Activated CD4-positive, alpha-beta T cell treated with anti-CD3 and anti-CD28 coated beads for 24 hours (primary cell): ENCODE measurements at places on chromosomes 2 and 18.

- peak; percentile 42 for DNase-seq
Measured at GRCh38 chr18:70491734-70492348, 203.0 kb downstream of the SOCS6 start.

DNA sequence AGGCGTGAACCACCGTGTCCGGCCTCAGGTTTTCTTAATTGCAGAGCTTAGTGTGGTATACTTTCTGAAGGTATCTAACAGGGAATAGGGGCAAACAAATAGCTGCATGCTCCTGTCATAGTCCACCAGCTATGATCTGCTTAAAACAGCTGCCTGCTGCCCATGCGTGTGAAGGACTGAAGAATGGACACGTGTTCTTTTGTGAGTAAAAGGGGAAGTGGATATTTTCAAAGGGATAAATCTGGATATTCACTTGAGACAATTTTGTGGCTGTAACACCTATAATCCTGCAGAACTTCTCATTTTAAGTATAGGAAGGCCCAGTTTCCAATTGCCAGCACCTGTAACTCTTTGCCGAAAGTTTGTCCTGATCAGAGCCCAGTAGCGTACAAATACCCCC, 44.7 kb downstream of the TRPM8 start:
- DNase-seq: no peak

GRCh38 chr2:72940786-72941185, 23.5 kb downstream of the EMX1 start:
- DNase-seq: no peak

DNA sequence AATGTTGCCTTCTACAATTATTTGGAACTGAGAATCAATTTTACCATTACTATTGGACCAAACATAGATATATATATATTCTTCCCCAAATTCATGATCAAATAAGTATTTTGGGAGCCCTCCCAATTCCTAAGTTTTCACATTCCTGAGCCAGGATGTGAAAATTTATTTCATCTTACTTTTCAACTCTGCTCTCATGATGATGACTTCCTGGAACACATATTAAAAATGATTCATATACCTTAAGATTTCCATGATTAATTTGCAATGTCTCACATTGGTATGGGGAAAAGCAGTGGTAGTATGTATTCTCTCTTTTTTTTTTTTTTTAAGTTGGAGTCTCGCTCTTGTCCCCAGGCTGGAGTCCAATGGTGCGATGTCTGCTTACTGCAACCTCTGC, 596.1 kb upstream of the ZEB2 start:
- no peak for DNase-seq

- DNase-seq: no peak
Measured at GRCh38 chr2:40395169-40396073, 56.5 kb downstream of the SLC8A1 start.

GRCh38 chr2:114550895-114551793, 108.7 kb downstream of the DPP10 start:
- peak; percentile 3 for DNase-seq

DNA sequence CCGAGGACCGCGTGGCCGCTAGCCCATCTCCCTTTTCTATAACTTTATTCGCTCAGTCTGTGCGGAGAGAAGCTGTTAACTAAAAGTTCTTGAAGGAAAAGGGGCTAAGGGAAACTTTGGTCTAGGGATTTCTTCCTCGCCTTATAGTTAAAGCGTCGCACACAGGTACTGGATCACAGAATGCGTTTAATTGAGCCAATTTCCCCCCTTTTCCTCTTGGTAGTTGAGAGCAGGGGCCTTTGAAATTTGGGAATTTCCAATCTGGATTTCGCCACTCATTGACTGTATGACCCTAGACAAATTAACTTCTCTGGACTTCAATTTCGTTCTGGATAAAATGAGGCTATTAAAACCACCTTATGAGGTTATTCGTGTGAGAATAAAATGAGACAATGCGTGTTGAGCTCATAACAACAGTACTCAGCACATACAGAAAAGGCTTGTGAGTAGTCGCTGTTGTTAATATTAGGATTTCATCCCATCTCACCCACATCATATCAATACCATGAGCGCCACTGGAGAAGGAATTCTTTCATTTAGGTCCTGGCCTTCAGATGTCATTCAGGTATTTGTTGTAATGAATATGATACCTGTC, 763 bp upstream of the OLA1 start:
- DNase-seq: no peak
